ENCODE measurements at places on chromosomes 7 and 10.
A peak's percentile ranks its signal among the peaks of the same experiment; 100 is the strongest.

DNA sequence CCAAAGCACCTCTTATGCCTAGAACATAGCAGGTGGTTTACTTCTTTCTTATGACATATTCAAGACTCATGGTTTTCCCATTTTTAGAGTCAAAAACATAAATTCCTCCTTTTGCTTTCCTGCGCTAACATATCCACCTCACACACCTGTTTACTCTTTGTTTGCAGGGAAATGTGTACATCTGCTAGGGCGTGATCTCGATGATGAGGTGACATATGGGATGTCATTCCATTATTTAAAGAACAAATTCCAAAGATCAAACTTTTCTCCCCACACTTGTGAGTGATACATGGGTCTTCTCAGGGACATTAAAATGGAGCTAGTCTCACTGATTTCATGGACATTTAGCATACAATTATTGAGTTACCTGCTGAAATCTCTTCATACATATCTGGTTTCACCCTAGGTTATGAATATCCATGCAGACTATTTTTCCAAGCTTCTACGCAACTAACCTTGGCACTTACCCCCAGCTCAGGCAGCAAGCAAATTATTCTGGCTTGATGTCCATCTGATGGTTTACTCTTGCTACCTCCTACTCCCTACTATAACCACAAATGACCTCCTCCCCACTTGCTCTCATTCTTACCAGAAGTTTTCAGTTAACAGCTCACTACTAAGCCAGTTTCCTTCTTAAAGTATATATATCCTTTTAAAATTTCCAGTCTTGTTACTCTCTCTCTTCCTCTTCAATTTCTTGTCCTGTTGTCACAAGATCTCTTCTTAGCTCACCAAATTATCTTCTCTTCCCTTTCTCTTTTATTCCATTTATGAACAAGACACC is 208.5 kb downstream of the RNLS start:
- no peak for DNase-seq

- DNase-seq, result no peak
These were observed 35.8 kb downstream of the CREB3L2 start for GRCh38 chr7:137965942-137966640.

DNA sequence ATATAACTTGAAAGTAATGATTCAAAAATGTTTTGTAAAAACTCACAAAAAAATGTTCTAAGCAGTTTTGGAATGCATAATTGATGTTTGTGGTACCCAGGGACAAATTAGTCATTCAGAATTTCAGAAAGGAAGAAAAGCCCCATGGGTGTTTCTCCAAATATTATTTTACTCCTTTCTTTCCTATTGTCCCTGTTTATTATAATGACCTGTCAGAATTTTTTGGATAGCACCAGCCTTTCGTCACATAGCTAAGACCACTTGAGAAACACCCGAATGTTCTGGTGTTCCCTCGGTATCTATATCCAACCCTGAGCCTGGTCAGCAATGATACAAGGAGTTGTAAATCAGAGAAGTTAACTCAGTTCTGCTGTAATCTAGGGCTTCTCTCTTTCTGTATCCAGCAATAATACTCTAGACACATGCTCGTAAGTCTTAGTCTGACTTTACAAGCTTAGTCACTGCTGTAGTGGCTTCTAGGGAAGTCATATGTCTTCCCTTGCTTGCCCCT is 64.8 kb upstream of the MEOX2 start:
- DNase-seq, result no peak

- DNase-seq, result peak; percentile 65
These were observed 33.4 kb downstream of the CCM2 start for GRCh38 chr7:45033261-45033930.

DNA sequence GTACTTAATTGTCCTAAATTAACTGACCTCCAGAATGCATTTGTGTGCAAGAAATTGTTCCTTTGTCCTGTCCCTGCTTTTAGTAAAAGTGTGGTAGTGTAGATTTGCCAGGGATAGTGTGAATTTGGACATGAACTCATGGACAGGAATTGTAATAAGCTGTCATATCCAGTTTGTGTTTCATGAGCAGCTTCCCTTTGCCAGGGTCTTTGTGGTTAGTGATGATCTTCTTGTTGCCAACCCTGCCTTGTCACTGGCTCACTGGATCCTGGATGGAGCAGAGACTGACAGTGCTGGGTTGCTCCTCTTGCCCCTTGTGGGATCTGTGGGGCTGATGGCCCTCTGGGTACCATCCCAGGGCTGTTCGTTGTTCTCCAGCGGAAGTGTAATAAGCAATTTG is 110.1 kb downstream of the CCNY start:
- DNase-seq, result no peak

DNA sequence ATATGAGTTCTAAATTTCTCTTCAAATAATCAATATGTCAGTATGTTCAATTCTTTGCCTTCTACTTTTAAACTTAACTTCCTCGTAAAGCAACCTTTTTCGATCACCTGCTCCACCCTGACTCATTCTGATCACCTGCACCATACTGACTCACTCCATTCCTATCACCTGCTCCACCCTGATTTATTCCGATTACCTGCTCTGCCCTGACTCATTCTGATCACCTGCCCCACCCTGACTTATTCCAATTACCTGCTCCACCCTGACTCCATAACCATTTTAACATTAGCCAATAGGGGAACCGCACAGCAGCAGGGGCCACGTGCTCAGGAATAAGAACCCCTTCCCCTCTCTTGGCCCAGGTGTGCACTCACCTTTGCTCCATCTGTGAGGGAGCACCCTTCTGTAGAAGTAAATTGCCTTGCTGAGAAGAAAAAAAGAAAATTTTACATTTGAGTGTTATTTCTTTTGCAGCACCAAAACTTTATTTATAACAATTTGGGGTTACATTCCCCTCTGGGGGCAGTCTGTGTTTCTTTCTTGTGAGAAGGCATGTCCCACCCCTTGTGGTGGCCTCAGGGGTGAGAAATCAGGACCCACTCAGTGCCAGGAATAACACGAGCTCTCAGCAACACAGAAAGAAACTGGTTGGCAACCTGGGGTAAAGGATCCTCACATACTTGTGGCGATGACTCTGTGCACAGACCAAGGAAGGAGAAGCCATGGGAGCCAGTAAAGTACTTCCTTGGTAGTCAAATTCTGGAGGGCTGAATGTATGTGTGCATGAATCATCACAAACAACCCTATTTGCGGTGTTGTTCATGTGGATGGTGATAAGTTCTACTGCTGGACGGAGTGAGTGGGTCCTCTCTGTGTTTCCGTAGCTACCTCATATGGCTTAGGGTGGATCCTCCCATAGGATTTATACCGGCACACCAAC is 29.4 kb upstream of the PPP1R9A start:
- no peak for DNase-seq

DNA sequence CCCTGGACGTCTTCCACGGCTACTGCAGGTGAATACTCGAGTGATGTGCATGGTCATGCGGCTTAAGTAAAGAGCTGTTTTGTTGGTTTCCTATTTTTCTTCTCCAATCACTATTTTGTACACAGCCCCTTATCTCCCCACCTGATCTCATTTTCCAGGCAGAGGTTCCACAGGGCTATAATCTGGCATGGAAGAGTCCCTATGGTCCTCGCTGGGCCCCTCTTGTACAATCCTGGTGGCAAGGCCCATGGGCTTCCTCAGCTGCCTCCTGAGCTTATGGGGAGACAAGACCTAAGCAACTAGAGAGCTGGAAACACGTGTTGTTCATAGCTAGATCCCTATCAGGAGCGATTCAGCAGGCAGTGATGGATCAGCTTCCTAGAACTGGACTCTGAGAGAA is 181.3 kb upstream of the ADO start:
- DNase-seq, result no peak

GRCh38 chr7:22771872-22772228 is 44.9 kb downstream of the IL6 start:
- no peak for DNase-seq

- no peak for DNase-seq
These were observed 39.4 kb downstream of the SYPL1 start for GRCh38 chr7:106072715-106073091.

DNA sequence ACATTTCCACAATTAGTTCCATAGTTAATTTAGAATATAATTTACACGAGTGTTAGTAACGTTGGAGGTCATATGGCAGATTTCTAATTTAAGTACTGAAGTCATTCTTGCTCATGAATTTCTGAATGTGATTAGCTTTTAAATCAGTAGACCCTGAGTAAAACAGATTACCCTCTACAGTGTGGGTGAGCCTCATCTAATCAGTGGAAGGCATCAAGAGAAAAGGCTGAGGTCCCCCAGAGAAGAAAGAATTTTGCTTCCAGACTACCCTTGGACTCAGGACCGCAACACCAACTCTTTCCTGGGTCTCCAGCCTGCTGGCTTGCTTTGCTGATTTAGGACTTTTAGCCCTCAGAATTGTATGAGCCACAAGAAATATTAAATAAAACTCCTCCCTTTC is 33.2 kb downstream of the IFT22 start:
- no peak for DNase-seq

- no peak for DNase-seq
These were observed 75.2 kb downstream of the TNS3 start for GRCh38 chr7:47506382-47507339.

- DNase-seq, result no peak
These were observed 28.6 kb downstream of the MCM10 start for GRCh38 chr10:13189961-13190360.

DNA sequence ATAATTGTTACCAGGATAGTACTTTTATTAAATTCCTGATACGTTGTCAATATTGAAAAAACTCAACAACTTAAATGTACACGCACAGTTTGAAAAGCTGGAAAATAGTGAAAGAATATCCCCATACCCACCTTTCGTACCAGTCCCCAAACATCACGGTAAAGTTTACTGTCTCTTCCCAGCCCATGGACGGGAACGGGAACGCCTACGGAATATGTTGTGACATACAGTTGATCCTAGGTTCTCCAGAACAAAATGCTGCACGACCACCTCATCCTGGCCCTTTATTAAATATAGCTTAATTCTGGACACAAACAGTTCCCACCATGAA is 527 bp upstream of the BCAP29 start:
- no peak for DNase-seq

- DNase-seq, result no peak
These were observed 166.4 kb downstream of the GALNT17 start for GRCh38 chr7:71298378-71298777.

DNA sequence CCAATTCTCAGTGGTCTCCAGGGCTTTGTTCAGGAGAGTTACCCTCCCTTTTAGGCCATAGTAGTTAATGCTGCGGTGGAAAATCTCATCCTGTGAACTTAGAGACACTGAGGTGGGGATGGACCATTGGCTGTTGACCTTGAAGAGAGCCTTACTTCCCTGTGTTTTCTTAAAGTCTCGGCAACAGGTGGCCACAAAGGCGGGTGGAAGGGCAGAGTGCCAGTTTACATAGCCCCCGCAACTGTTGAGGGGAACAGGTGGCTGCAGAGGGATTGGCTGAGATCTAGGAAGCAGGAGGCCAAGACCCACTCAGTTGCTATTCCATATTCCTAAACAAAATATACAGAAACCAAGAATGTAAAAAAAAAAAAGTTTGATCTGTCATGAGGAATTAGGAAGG is 160.6 kb downstream of the ST7 start:
- DNase-seq, result no peak

DNA sequence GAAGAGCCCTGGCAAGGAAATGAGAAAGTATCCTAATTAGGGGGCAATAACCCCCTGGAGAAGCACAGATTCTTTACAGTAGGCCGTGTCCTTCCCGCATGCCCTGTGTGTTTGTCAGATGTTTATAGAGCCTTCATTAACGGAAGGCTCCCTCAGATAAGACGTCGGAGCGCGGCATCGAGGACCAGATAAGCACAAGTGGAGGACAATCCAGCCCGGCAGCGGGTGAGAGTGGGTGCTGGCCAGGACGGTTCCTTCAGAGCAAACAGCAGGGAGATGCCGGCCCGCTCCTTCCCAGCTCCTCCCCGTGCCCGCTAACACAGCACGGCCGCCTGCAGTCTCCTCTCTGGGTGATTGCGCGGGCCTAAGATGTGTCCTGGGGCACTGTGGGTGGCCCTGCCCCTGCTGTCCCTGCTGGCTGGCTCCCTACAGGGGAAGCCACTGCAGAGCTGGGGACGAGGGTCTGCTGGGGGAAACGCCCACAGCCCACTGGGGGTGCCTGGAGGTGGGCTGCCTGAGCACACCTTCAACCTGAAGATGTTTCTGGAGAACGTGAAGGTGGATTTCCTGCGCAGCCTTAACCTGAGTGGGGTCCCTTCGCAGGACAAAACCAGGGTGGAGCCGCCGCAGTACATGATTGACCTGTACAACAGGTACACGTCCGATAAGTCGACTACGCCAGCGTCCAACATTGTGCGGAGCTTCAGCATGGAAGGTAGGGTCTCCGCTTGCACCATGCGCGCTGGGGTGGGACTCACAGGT is at the start of gene GDF2:
GDF2 (plus strand) TSS at position 155 of the 762 bp plus-strand sequence; CDS start at position 370, 215 bp downstream.
- DNase-seq, result no peak

GRCh38 chr10:86295351-86295750 is 71.2 kb downstream of the GRID1 start:
- no peak for DNase-seq

DNA sequence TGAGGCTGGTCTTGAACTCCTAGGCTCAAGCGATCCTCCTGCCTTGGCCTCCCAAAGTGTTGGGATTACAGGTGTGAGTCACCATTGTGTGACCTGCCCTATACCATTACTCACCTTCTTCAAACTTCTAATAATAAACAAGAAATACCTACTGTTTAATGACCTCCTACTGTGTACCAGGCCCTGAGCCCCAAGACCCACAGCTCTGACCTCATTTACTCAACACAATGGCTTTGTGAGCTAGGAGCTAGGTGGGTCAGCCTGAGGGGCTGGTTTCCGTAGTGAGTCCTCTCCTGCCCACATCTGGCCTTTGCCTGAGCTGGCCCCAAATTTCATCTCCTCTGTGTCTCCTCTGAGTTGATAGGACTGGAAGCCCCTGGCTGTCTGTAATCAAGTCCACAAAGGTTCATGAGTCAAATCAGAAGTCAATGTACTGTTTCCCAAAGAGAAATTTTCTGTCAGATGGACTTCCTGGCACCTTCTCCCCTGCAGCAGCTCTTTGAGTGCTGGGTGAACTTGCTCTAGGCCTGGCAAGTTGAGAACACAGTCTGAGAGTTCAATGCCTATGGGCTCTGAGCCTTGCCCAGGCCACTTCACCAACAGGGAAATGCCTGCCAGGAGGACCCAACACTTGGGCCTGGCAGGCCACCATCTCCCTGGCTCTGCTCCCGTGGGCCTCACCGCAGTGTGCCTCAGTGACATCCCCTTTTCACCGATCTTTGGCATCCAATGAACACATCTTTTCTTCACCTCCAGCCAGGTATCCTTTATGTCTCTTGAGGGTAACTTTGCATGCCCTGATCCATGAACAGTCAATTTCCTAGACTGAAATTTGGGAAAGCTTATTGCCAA is 24.0 kb downstream of the NEURL1 start:
- no peak for DNase-seq

- DNase-seq, result no peak
These were observed 191.3 kb downstream of the PDE1C start for GRCh38 chr7:31878875-31879274.

- no peak for DNase-seq
These were observed 161.7 kb downstream of the FAM107B start for GRCh38 chr10:14612873-14613587.

GRCh38 chr10:9357471-9357870 is 1303.0 kb downstream of the GATA3 start:
- DNase-seq, result no peak

GRCh38 chr10:1251769-1252168 is 195.6 kb downstream of the WDR37 start:
- DNase-seq, result no peak

All from T-helper 2 cell (primary cell).